Caudate nucleus (tissue), 63 donors: ENCODE measurements at places on chromosomes 4 and X.

GRCh38 chr4:175850240-175850639 lies 38.2 kb upstream of the GPM6A start:
- DNase-seq = no peak

DNA sequence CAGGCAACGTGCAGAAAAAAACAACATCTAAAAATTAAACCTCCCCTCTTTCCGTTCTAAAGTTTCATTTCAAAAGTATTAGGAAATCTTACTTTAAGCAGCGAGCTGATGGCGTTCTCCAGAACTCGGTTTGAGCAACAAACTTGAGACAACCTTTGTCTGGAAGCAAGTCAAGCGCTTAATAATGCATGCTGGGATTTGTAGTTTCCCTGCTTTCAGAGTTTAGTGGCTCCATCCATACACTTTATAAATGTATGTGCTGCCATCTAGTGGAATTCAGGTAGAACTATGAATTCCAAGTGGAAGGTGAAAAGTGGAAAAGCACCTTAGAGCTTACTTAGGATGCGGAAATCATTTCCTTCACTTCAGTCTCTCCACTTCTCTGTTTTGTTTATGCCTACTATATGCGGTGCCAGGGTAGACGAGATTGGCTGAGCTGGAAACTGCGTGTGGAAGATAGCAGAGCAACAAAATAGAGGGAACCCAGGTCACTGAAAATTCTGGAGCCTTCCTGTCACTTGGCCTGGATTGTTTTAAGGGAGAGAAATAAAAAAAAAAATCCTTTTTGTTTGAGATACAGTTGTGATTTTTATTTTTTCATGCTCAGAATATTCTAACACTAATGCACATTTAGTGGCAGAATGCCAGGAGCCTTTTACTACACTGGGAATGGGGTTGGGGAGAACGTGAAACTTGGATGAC lies at the start of gene BDH2:
Gene BDH2, minus strand, starts transcription at position 144 of the 702 bp plus-strand sequence. CDS start 3,580 bp downstream, outside the sequence.
- peak; percentile 70 for DNase-seq

GRCh38 chrX:107936434-107936730 lies 45.8 kb downstream of the TEX13B start:
- no peak for DNase-seq

GRCh38 chr4:41324861-41325260 lies 68.1 kb downstream of the UCHL1 start:
- no peak for DNase-seq

DNA sequence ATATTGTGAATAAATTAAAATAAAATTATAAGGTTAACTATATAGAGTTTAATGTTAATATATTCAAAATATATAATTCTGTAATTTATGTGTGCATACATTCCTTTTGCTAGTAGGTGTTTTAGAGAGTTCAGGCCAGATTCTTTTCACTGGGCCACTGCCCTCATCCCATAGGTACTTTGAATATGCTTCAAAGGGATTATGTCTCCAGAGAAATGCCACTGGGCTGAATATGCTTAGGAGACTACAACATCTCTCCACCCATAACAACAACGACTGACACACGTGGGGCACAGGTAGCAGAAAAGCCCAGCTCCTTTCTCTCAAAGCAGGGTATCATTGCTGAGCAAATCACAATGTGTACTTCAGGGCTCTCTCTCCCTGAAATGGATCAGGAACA lies 290.9 kb upstream of the TACR3 start:
- DNase-seq = no peak

- no peak for DNase-seq
These were observed 320.9 kb downstream of the ASMT start for GRCh38 chrX:1935805-1936204.

- no peak for DNase-seq
These were observed 88.3 kb upstream of the CITED1 start for GRCh38 chrX:72393836-72394517.
